C1 segment of cervical spinal cord (tissue), 14 donors: ENCODE measurements at places on chromosomes 11 and 22.
A peak's percentile ranks its signal among the peaks of the same experiment; 100 is the strongest.

DNA sequence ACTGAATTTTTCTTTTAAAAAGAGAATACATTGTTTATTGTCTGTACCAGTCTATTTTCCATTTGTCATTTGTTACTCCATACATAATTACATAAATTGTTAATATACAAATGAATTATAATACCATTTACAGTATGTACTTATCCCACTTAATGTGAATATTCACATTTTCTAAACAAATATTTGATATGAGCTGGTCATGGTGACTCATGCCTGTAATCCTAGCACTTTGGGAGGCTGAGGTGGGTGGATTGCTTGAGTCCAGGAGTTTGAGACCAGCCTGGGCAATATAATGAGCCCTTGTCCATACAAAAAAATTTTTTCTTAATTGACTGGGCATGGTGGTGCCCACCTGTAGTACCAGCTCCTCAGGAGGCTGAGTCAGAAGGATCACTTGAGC is 6.8 kb downstream of the SC5D start:
- no peak for DNase-seq

DNA sequence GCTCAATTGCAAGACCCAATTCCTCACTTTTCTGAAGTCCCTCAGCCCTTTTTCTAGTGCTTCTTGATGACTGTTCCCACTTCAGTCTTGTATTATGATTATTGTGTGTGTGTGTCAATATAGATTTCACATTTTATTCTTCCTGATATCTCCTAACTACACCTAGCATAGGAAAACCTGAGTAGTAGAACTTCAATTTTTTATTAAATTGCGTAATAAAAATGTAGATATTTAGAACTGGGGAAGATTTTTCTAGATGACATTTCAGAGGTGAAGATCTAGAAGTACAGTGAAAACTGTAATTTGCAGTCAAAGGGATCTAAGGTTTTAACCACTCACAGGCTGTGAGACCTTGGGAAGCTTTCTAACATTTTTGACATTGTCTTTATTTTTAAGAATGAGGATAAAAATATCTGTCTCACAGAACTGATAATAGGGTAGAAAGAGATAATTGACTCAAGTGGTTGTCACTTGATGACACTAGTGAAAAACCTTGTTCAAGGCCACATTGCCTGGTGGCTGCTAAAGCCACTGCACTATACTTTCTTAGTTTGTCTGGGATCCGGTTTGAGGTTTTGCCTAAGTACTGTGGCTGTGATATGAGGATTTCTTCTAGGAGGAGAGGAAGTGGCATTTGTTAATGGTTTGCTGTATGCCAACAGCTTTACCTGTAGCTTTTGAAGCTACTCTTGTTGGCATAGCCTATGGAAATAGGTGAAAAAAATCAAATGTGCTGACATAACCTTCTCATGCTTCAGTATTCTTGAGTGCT is 32.2 kb upstream of the SESN3 start:
- DNase-seq: no peak

- DNase-seq: no peak
Measured at GRCh38 chr11:68441466-68442230, 18.9 kb upstream of the PPP6R3 start.

DNA sequence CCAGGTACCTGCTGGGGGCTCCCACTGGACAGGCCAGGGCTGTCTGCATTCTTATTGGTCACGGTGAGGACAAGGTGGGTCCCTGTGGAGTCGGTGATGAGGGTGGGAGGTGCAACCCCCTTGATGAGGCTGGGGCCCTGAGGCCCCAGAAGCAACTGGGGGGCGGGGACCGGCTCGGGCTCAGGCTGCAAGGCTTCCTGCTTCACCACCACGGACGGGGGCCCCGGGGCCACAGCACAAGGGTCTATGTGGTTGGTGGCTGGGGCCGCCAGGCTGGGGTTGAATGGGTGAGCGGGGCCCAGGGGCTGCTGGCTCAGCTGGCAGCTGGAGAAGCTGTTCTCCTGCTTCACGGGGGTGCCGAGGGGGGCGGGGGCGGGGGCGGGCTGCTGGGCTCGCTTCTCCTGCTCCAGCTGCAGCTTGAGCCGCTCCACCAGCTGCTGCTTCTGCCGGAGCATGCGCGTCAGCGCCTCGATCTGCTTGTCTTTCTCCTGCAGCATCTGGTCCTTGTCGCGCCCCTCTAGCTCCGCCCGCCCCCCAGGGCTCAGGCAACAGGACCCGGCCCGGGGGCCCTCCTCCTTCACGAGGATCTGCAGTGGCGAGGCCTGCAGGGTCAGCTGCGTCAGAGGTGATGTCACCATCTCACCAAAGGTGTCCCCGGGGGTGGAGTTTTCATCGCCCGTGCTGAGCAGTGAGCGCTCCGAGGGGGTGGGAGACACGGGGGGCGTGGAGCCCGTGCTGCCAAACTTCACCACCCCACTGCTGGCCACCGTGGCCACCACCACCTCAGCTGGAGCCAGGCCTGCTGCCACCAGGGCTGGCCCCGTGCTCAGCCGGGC is 48.2 kb downstream of the SGSM3 start:
- no peak for DNase-seq

GRCh38 chr11:34599406-34599945 is 21.4 kb upstream of the EHF start:
- DNase-seq: no peak

- DNase-seq: no peak
Measured at GRCh38 chr22:45572444-45572843, 69.8 kb downstream of the FBLN1 start.

GRCh38 chr11:112121981-112122615 is 35.4 kb downstream of the SDHD start:
- DNase-seq: no peak

DNA sequence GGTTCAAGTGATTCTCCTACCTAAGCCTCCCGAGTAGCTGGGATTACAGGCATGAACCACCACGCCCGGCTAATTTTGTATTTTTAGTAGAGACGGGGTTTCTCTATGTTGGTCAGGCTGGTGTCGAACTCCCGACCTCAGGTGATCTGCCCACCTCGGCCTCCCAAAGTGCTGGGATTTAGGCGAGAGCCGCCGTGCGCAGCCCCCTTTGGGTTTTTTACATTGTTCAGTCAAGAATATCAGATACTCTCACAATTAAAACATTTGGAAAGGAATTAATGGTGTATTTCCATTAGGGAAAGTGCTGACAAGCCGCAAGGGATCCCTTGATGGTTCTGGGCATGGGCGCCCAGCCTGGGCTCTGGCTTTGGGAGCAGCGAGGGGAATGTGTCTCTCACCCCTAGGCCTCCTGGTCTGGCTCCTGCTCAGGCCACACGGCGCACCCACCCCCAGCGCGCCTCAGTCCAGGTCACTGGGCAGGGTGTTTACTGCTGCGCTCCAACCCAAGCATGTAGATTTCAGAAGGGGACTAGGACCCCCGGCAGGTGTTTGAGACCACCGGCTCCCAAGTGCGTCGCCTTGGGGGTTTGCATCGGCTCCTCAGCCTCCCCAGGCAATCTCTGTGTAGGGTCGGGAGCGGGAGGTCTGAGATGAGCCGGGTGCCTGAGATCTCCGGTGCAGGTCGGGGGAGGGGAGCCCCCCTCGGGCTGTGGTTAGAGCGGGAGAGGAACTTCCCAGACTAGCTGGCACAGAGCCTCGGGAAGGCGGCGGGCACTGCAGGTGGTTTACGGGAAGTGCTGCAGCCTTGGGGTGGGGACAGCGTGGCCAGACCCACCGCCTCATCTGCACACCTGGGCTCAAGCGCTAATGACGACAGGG is 809 bp upstream of the IRF7 start:
- DNase-seq: no peak

GRCh38 chr11:15613251-15613650 is 498.5 kb downstream of the INSC start:
- DNase-seq: no peak

DNA sequence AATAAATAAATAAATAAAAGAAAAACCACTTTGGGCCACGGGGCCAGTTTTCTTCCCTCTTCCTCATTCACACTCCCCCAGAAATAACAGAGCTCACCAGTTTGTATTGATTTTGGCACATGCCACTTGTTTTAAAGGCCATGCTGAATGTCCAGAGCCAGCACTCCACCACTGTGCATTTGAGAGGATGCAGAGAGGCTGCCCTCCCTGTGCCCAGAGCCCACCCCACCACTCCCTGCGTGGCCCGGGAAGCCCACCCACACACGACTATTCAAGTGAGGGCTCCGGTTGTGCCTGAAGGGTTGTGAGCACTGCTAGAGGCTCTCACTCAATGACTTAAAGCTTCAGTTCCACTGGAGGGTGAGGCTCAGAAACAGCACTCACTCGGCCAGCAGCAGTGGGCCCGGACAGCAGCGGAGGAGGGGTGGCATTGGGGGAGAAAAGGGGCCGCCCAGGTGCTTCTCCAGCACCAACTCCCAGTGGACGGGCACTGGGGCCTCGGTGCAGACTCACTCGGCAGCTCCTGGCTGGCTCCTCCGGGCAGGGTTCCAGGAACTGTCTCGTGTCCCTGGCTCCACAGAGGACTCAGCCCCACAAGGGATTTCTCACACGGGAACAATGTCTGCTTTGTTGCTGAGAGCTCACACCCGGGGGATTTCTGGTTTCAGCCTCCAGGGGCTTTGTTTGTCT is 112.7 kb downstream of the SHANK2 start:
- DNase-seq: peak; percentile 86

GRCh38 chr22:18088825-18089568 is 11.2 kb downstream of the PEX26 start:
- no peak for DNase-seq

- no peak for DNase-seq
Measured at GRCh38 chr11:62577046-62577714, 3.5 kb upstream of the EEF1G start.

GRCh38 chr22:33194529-33195077 is 136.4 kb upstream of the SYN3 start:
- DNase-seq: no peak

DNA sequence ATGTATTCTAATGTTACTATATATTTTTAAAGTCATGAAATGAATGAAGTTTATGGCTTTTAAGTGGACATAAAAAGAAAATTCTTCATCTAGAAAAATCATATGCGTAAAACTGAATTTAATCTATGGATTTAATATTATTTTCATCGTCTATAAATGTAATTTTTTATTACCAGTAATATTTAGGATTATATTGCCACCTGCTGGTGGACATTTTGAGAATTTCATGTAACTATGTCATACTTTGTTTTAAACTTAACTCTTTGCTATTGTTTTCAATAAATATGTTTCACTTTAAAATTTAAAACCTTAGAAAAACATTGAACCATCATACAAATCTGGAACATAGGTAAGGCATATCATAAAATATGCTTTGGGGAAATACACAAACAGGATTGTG is 66.5 kb upstream of the CEP126 start:
- DNase-seq: no peak

DNA sequence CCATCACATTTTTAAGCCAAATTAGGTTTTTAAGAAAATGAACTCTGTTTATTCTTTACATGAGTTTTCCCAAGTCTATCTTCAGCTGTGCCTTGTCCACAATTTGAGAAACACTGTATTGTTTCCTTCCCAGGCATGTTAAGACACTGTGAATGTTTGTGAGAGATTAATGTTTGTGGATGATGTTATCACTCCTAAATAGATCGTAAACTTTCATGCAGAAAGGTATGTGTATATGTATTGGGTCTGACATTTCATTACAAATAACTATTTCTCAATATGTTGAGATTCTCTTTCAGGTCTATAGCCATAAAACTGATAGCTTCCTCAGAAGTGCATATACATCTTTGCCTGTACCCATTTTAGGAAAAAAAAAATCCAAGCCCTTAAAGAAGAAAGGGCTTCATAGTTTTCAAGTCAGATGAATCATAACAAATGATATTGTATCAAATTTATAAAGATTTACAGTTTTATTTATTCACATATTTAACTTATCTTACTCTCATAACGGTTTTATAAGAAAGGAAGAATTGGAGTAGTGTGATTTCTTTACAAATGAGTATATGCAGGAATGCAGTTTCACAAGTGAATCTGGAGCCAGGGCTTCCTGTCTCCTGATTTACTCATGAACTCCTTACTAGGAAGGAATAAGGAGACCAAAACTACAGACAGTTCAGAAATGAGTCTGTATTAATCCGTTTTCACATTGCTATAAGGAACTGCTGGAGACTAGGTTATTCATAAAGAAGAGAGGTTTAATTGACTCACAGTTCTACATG is 11.2 kb downstream of the OR8D1 start:
- DNase-seq: no peak

- DNase-seq: peak; percentile 45
Measured at GRCh38 chr11:3163241-3163981, 1.7 kb downstream of the OSBPL5 start.

GRCh38 chr22:28514321-28514821 is 165.3 kb downstream of the TTC28 start:
- no peak for DNase-seq

DNA sequence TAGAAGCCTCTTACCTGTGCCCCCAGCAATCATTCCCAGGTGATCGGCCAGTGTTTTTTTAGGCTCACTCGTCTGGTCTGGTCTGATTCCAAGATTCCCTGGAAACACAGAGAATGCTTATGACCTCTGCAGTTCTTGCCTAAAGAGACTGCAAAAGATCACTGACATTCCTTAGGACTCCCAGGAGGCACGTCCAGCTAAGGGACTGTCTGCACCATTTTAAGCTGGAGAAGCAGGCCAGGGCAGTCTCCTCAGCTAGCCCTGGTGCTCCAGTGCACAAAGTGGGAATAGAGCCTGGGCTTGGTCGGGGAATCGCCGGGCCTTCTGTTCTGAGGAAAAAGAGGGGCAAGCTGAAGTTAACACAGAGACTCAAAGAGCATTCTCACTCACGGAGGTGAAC is 4.8 kb downstream of the CYB5R2 start:
- DNase-seq: no peak

DNA sequence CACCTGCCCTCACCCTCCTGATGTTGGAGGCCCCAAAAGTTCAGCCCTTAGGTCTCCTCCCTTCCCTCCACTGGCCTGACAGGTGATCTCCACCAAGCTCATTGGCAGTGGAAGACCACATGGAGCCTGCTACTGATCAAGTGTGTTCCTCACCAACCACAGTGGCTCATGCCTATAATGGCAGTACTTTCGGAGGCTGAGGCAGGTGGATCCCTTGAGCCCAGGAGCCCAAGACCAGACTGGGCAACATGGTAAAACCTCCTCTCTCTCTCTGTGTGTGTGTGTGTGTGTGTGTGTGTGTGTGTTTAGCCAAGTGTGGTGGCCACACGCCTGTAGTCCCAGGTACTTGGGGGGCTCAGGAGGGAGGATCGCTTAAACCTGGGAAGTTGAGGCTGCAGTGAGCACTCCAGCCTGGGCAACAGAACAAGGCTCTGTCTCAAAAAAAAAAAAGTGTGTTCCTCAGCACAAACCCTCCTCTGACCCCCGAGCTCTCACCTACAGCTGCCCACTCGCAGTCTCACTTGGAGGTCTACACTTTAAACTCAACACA is 4.3 kb upstream of the YPEL1 start:
- DNase-seq: no peak
